ENCODE measurements at places on chromosomes 12 and 14.

DNA sequence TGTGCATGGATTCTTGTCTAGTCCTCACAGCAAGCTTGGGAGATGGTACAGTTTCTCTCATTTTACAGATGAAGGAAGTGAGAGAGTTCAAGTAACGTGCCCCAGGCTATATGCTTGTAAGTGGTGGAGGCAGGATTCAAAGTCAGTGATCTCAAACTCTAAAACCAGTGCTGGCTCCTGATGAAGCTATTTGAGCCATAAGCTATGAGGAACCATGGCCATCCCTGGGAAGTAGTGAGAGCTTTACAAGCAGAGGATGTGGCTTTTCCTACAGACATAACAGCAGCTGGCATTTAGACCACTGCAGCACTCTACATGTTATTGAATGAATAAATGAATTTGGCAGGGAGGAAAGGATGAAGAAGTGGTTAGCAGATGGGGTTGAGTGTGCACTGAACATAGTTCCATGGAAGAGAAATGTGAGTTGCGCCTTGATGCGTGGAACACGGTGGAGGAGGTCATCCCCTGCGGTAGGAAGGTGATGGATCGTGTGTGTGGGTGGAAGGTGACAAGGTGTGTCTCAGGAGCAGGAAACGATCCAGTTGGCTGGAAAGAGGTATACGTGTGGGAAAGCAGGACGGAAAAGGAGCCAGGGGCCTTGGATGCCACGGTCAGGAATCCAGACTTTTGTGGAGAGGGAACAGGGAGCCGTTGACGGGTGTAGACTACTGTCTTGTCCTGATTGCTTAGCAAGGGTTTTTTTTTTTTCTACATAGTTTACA lies 65.2 kb downstream of the RFX4 start:
- no peak for DNase-seq

GRCh38 chr12:115898670-115899069 lies 378.8 kb downstream of the MED13L start:
- DNase-seq, result no peak

GRCh38 chr14:54025661-54026060 lies 69.0 kb upstream of the BMP4 start:
- no peak for DNase-seq

DNA sequence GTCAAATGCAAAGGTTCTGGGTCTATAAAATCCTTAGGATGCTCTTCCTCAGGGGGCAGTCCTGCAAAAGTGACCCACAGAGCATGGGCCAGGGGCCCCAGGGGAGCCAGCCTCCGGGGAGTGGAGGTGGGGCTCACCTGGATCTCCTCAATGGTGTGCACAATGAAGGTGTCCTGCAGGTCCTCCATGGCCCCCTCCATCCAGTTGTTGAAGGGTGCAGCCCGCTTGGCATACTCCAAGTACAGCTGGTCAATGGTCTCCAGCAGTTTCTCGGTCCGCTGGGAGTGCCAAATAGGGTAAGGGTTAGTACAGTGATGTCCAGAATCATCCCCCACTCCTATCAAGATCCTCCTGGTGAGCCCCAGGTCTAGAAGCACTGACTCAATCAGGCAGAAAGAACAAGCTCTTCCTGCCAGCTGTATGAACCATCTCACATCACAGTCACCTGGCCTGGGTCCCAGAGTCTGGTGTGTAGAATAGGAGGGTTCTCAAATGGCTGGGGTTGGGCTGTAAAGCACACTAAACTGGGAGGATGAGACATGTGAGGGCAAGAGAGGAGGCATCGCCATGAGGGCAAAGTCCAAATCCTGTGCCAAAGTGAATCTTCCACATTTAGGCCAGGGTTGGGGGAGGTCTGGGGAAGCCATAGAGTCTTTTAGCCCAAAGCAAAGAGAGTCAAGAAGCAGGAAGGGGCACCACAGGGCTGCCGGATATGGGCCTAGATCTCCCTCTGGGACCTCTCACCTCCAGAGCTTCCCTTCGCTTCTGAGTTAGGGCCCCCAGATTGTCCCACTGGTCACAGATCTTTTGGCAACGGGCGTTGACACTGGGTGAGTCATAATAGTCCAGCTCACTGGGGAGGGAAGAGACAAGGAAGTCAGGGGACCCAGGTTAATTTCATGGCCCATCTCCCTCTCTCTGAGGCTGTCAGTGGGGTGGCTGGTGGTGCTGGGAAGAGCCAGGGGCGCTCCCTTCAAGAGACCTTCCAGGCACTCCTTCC lies 91.5 kb upstream of the ZFP36L1 start:
- no peak for DNase-seq

DNA sequence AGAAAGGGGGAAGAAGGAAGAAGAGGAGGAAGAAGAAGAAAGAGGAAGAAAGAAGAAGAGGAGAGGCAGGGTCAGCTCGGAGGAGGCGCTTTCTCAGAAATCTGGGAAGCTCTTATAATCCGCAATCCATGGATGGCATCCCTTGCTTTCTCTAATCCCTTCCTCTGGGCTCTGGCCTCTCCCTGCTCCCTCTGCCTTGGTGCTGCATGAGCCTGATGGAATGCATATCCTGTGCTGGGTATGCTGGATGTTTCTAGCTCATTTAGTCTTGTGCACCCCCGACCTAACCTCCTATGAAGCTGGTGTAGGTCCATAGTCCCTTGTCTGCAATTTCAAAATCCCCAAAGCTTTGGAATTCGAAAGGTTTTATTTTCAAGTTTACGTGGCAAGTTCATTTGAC lies 94.2 kb upstream of the MYL2 start:
- DNase-seq, result no peak

- no peak for DNase-seq
Measured at GRCh38 chr12:131607658-131608447, 103.0 kb upstream of the SFSWAP start.

DNA sequence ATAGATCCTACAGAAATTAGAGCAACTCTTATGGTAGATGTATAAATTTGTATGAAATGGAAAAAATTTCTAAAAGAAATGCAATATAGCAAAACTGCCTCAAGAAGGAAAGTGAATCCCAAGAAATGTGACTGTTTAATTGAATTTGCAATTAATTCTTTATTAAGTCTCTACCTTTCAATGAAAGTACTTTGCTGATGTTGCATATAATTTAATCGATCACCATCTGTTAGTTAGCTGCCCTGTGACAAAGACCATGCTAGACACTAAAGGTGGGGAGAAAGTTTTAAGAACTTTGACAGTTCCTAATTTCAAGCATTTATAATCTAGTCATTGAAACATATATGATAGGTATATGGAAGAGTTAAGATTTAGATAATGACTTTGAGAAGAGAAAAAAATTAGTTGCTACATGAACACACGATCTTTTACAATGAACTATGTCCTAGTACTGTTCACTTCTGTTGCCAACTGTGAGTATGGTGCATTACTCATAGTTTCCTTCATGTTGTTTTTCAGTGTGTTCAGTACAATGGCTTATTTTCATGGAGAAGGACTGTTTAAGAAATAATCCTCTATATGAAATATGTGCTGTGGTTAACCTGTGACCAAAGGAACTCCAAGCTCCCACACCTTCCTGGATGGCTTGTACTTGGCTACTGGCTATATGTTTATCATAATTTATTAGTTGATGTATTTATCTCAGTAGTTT lies 128.4 kb downstream of the METTL25 start:
- DNase-seq, result peak; percentile 1

DNA sequence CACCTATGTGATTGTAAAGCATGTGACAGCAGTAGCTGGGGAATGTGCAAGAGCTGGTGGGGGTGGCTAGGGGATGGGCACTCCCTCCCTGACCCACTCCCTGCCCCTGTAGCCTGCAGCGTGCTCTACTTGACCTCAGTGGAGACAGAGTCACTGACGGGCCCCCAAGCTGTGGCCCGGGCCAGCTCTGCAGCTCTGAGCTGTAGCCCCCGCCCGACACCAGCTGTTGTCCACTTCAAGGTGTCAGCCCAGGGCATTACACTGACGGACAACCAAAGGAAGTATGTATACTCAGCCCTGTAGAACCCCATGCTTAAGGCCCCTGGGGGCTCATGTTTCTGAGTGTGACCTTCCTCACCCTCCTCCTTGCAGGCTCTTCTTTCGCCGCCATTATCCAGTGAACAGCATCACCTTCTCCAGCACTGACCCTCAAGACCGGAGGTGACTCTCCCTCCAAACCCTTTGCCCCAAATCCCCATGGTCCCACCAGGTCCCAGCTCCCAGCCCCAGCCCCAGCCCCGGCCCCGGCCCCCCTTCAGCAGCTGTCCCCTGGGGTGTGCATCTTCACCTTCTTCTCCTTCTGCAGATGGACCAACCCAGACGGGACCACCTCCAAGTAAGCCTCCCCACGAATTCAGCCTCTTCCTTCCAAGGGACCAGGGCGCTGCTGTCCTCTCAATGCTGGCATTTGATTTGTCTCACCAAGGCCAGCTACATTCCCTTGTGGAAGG lies 13.3 kb downstream of the TNS2 start:
- DNase-seq, result no peak

DNA sequence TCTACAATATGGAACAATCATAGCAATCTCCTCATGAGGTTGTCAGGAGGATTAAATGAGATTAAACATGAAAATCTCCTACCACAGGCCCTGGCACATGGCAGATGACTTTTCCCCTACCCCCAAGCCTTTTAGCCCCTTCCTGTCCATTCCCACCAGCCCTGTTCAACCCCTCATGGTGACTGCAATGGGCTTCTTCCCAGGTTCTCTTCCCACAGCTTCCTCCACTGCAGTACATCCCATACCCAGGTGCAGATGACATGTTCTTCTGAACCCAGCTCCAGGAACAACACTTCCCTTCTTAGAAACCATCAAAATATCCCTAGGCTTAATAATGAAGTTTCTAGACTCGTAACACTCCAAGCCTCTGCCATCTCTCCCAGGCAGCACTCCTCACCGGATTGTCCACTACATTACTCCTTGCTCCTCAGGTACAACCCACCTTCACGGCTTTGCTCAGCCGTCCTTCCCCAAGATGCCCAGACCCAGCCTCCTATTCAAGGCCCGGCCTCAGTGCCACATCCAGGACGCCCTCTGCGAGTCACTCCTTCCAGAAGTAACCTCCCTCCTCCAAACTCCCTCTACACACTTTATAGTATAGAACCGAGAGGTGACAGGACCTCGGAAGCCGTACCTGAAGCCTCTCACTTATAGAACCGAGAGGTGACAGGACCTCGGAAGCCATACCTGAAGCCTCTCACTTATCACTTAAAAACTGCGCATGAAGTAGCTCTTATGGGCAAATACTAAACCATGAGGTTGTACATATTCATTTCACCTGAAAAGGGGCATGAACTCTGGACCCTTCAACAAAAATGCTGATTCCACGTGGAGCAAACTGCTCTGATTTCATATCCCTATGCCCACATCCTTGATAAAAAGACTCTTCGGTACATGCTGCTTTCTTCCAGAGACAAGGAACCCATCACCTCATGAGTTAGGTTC lies 1.5 kb downstream of the CRACR2A start:
- no peak for DNase-seq

- DNase-seq, result no peak
Measured at GRCh38 chr12:91225316-91225715, 42.7 kb upstream of the DCN start.

- DNase-seq, result no peak
Measured at GRCh38 chr14:69845050-69845581, 34.1 kb upstream of the SMOC1 start.

DNA sequence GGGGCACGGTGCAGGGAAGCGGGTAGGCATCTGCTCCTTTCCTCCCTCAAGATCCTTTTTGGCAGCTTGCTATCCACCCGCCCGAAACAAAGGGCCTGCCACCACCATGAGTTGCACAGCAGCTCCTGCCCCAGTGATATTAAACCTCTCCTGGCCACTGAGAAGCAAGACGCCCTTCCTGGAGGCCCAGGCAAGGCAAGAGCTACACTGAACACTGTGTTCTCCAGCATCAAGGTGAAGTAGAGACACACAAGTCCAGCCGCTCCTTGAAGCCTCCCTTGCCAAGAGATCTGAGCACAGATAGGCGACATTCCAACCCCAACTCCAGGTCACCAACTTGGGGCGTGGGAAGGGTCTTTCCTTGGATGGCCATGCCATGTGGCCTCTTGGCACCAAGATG lies 70.9 kb downstream of the ACTN1 start:
- no peak for DNase-seq

DNA sequence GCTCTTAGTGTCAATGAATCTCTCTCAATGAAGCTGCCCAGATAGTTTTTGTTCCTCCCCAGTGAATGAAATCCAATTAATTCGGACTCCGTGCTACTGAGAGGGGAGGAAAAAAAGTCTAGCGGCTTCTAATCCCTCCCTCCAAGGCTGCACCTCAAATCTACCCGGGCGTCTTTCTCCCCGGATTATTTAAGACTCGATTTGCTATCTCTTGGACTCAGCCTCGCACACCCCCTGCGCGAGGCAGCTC lies 134 bp downstream of the DUSP6 start:
- no peak for DNase-seq

DNA sequence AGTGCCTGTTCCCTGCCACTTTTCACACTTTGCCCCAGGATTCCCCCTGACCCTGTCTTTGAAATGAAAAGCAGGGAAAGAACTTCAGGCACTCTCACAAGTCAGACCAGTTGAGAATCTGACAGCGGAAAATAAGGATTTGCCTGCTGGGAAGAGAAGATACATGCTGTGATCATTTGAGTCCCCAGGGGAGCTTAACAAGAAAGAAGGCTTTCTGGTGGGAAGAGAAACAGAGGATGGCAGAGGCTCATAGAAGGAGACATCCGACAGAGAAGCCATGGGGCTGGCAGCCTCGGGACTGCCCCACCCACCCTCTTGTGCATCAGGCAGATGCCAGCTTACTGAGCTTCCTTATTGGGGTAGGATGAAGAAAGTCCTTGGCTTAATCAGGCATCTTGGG lies 11.9 kb downstream of the TTC9 start:
- DNase-seq, result no peak

DNA sequence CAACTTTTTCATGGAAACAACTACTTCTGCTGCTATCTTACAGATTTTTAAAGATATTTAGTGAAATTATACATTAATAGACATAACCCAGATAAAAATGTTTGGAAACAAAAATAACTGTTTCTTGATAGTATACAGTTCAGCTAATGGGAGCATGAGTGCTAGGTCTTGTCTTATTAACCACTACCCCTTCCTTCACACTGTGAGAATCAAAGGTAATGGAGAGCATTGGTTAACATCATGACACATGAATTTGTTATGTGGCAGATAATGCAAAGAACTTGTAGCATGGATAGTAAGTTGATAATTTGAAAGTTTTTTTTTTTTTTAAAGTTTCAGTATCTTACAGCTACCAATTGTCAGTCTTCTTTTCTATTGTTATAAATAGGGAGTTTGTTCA lies 44.2 kb downstream of the CCDC91 start:
- DNase-seq, result no peak

- no peak for DNase-seq
Measured at GRCh38 chr14:68607081-68607866, 185.6 kb downstream of the ZFP36L1 start.

DNA sequence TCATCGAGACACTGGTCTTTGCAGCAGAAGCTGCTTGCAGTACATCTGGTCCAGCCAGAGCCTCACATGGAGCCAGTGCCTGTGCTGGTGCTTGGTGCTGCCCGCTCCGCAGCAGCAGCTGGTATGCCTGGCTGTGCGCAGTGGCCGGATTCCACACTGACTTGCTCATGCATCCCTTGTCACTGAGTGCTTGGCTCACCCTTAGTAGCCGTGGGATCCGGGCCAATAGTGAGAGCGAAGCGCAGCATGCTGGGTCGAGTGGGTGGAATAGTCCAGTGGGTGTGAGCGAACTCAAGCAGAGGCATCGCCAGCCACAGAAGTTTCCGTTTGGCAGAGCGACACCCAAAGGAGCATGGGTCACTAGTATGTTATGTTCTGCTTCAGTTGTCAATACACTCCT lies 10.1 kb upstream of the FBXO33 start:
- no peak for DNase-seq
